Stimulated activated CD8-positive, alpha-beta memory T cell treated with anti-CD3 and anti-CD28 coated beads, Interleukin-7, amount 100 ng/mL, for 24 hours (primary cell): ENCODE measurements at places on chromosomes 5 and 9.

- no peak for DNase-seq
Measured at GRCh38 chr5:93331863-93332262, 249.2 kb downstream of the NR2F1-AS1 start.

GRCh38 chr9:99003308-99003707 lies 59.6 kb downstream of the COL15A1 start:
- no peak for DNase-seq

- DNase-seq: no peak
Measured at GRCh38 chr5:121424976-121425375, 426.7 kb upstream of the FTMT start.

- no peak for DNase-seq
Measured at GRCh38 chr5:5178136-5178535, 38.0 kb downstream of the ADAMTS16 start.

DNA sequence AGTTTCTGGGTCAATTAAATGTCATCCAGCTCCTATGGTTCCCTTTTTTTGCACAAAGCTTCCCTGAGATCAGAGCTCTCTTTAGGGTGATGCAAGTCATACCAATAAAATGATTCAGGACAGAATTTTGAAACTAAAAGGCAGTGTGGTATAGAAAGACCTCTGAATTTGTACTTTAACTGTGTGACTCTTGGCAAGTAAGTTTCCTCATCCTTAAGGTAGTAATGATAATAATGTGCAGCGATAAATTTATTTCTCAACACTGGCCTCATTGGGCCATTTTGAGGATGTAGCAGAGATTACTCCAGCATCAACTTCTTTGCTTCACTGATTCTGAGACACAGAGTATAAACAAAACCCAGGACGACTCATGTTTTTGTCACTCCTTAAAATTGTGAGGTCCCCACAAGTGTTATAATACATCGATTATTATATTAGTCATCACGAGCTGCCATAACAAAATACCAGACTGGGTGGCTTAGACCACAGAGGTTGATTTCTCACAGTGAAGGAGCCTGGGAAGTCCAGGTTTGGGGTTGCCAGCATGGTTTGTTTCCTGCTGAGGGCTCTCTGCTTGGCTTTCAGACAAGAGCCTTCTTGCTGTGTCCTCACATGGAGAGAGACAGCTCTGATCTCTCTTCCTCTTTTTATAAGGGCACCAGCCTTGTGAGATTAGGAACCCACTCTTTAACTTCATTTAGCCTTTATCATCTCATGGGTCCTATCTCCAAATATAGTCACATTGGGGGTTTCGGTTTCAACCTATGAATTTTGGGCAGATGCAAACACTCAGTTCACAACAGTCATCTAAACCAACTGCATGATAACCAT lies 293.0 kb downstream of the ZNF608 start:
- DNase-seq: no peak
